ENCODE measurements at places on chromosomes 4 and X.

DNA sequence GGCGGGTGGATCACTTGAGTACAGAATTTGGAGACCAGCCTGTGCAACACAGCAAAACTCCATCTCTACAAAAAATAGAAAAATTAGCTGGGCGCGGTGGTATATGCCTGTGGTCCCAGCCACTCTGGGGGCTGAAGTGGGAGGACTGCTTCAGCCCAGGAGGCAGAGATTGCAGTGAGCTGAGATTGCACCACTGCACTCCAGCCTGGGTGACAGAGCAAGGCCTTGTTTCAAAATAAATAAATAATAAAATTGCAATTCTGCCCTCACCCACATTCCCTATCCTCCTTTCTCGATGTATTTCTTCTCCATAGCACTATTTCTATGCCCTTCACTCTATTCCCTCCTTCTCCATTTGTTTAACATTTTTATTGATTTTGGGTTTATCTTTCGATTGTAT lies 8.7 kb upstream of the SLAIN2 start:
- no peak overlapping the region for H3K4me3 ChIP-seq
- no peaks in the 10 kb centered on the region for H3K4me1 ChIP-seq
- no peak overlapping the region for H3K27ac ChIP-seq
- no peaks in the 10 kb centered on the region for H3K36me3 ChIP-seq

DNA sequence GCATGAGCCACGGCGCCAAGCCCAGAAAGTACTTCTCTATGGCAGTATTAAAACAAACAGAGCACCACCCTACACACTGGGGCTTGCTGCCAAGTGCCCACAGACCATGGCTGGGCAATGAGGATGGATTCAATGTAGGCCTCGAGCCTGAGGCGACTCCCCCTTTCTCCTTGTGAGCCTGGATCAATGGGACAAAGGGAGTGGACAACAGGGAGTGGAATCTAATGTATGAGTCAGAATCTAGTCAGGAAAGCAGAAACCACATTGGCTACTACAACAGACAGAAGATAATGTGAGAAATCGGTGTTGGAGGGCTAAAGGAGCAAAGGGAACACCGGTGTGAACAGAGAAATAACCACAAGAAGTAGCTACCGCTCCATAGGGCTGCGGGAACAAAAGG lies 37.7 kb upstream of the OCIAD2 start:
- no peaks in the 10 kb centered on the region for H3K4me1 ChIP-seq
- DNase-seq: no peak
- H3K27me3 ChIP-seq: no peaks in the 10 kb centered on the region
- H3K36me3 ChIP-seq: no peaks in the 10 kb centered on the region

DNA sequence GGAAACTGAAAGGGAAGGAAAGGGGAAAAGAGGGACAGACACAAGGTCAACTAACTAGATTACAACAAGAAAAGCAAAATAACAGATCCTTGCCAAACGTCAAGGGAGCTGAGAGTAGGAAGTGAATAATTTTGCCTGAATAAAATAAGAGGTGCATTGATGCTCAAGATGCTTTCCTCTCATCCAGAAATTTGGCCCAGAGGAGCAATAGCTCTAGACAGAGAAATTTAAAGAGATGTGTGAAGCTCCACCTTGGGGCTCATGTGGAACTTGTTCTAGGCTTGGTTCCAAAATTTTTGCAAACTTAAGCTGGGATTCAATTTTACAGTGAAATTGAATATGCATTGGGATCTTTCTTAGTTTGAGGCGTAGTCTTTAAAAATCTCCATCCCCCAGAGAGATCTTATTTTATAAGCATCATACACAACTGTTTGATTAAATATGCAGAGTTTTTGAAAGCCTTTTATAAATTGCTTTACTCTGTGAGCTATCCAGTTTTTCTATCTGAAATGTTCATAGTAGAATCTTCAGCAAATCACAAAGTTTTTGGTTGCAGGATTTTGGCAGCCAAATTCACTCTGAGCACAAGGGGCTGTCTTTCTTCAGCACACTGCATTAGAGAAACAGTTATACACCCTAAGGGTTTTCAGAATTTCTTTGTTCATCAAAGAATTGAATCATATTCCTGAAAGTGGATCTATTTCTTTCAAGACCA lies 1159.5 kb downstream of the ADGRL3 start:
- no peak overlapping the region for H3K27ac ChIP-seq
- no peak for DNase-seq
- no peaks in the 10 kb centered on the region for H3K27me3 ChIP-seq
- no peak overlapping the region for H3K4me3 ChIP-seq
- no peaks in the 10 kb centered on the region for H3K36me3 ChIP-seq

- H3K4me1 ChIP-seq: no peaks in the 10 kb centered on the region
- no peak overlapping the region for H3K27ac ChIP-seq
- DNase-seq: no peak
- H3K36me3 ChIP-seq: no peaks in the 10 kb centered on the region
These were observed 99.2 kb upstream of the ARSJ start for GRCh38 chr4:114078636-114079035.

- H3K36me3 ChIP-seq: no peaks in the 10 kb centered on the region
- H3K27me3 ChIP-seq: no peaks in the 10 kb centered on the region
- no peaks in the 10 kb centered on the region for H3K4me1 ChIP-seq
- H3K27ac ChIP-seq: no peak overlapping the region
- DNase-seq: no peak
- H3K4me3 ChIP-seq: no peak overlapping the region
These were observed 28.6 kb upstream of the TAF9B start for GRCh38 chrX:78168065-78168464.

DNA sequence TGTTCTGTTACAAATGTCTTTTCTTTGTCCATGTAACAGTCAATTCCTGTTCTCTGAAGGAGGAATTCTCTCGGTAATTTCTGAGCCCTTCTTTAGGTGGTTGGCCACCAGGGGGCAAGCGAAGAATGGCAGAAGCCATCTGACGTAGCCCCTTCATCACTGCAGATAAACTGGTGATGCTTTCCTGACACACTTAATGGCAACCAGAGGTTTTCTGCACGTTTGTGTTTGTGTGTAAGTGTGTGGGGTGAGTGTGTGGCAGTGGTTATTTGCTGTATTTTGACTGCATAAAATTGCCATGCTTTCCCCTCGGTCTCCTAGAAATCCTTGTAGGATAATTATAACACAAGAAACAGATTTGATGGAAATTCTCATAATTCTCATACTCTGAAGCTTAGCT lies 64.8 kb upstream of the STOX2 start:
- no peaks in the 10 kb centered on the region for H3K4me1 ChIP-seq
- H3K4me3 ChIP-seq: no peak overlapping the region
- no peaks in the 10 kb centered on the region for H3K27me3 ChIP-seq
- H3K36me3 ChIP-seq: no peaks in the 10 kb centered on the region

- H3K27me3 ChIP-seq: no peaks in the 10 kb centered on the region
- H3K27ac ChIP-seq: no peak overlapping the region
- no peaks in the 10 kb centered on the region for H3K36me3 ChIP-seq
- peak; percentile 34 for DNase-seq
These were observed 332.7 kb downstream of the MID1IP1 start for GRCh38 chrX:39133971-39134370.

Measured in Peyer's patch (tissue), 4 donors.